ENCODE measurements at places on chromosomes 6 and 20.

GRCh38 chr6:1347161-1347560 is 35.3 kb downstream of the FOXQ1 start:
- no peak for DNase-seq

DNA sequence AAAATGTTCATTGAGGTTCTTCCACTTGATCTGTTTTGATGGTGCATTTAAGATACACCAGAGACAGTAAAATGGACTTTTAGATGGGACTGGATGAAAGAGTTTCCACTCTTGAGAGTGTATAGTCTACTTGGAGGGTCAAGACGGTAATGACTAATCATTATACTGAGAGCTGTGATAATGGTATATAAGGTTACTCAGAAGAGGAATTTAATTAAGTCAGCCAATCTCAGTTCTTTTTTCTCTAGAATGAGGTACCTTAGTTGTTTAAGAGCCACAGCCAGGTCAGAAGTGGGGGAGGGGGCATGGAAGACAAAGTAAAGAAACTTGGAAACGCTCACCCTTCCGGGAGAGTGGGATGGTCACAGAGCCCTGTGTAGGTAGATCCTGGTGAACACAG is 123.9 kb downstream of the MAP3K4 start:
- DNase-seq: no peak

GRCh38 chr6:96016334-96017069 is 728 bp downstream of the FUT9 start:
- no peak for DNase-seq

DNA sequence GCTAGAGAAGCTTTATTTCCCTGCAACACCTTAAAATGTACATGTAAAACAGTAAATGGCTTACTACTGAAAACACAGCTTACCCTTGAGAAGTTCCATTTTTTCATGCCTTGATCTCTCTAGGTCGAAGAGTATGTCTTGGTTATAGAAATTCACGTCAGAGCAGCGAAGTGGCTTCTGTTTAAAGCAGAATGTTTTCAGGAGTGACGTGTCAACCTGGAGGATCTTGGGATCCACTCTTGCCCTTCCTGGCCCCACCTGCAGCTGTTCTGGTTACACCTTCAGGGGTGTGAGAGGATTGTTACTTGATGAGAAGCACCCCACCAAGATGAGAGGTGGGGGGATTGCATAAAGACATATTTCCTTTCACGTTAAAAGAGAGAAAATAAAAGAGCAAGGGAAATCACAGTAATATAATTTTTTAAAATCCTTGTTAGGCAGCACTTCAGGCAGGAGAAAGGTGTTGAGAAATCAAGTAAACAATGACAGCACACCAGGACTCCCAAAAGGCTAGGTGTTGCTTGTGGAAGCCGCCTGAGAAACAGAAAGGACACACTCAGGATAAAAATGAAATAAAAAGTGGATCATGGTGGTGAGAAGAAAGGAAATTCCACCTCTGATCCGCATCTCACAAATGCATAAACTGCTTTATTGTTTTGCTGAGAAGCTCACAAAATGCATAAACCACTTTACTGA is 149.7 kb downstream of the UNC5CL start:
- no peak for DNase-seq

DNA sequence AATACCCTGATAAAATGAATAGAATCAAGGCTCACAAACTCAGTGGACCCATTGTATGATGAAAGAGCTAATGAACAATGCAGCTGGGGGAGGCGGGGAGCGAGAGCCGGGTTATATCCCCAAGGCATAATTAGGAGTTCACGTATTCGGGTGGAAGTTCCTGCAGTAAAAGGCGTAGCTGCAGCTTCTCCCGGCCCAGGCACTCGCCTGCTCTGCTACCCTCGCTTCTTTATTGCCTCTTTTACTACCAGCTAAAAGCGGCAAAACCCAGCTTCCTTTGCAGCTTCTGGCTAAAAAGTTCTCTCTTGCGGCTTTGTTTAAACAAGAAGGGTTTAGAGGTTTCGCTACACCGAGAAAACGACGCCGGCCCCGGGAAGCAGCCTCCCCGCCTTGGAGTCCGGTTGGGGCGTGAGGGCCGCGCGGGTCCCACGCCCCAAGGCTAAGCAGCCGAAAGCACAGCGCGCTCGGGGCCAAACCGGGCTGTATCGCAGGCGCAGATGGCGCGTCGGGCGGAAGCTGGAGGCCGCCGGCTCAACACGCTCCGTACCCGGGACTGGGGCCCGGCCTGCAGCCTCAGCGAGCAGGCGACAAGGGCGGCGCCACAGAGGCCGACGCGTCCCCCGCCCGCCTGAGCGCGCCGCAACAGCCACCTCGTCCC is 1.6 kb downstream of the ZBTB2 start:
- DNase-seq: peak; percentile 80

- no peak for DNase-seq
Measured at GRCh38 chr6:2073476-2073875, 171.9 kb downstream of the GMDS start.

DNA sequence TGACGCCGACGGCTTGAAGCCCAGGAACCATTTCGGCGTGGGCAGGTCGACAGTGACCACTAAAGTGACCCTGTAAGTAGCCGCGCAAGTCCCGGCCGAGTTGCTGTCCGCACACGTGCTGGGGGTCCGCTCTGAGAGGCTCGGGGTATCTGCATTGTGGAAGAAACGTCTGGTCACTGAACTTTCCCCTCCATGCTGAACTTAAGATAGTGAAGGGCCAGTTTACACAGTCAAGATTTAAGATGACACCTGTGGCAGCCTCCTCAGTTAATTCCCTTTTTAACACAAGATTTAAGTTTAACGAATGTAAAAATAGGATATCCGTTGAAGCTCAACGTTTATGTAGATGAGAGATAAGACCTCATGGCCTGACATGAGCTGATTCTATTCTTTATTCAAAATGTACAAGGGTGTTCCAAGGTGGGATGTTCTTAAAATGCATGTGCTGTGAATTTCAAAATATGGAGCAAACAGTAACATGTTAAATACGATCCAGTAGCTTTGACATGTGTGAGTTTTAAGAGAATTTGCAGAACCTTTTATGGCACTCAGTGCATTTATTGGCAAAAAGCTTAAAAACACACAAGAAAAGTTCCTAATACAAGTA is 116.2 kb downstream of the RTN4IP1 start:
- DNase-seq: no peak

- peak; percentile 51 for DNase-seq
Measured at GRCh38 chr6:15249371-15250019, 3.6 kb downstream of the JARID2 start.

- DNase-seq: no peak
Measured at GRCh38 chr20:6173481-6173880, 50.7 kb upstream of the FERMT1 start.

DNA sequence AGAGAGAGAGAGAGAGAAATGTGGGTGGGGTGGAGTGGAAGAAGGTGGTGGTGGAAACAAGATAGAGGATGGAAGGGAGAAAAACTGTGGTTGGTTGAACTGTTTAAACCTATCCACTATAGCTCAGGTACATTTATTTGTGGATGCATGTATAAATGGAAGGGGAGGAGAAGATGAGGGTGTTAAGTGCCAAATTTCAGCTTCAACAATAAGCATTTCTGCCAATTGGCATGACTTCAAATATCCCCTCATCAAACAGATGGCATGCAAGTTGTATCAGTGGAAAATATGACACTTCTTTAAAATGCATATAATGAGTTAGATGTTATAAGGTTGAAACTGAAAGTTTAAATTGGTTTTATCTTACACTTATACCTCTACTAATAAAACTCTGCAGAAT is 216.1 kb downstream of the LMBRD1 start:
- DNase-seq: no peak

DNA sequence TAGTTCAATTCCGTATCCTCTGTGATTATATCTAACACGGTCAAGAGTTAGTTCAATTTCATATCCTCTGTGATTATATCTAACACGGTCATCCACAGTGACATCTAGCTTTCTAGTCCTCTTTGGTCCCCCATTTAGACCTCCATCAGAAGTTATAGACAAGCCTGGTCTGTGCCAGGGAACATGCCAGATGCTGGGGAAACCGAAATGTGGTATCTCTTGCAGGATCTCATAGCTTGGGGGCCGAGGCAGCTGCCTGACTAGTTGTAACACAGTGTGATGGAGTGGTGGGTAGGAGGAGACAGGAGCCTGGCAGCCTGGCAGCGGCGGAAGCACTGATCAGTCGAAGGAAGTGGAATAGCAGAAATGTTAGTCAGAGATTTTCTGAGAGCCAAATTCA is 13.8 kb upstream of the SMOC2 start:
- no peak for DNase-seq

GRCh38 chr20:438571-439469 is 23.5 kb downstream of the TBC1D20 start:
- no peak for DNase-seq
